Cardiac muscle cell (in vitro differentiated cells and primary cell): ENCODE measurements at places on chromosomes 11 and 22. TPM values are rescaled to one million over a fixed set of nuclear protein-coding genes. Genes with fewer than 3 reads are reported as not detected.
A peak's percentile ranks its signal among the peaks of the same experiment; 100 is the strongest.

GRCh38 chr11:131661132-131661531 is 290.7 kb downstream of the NTM start:
- no peak overlapping the region for H3K27ac ChIP-seq
- no peaks in the 10 kb centered on the region for H3K27me3 ChIP-seq
- peak; percentile 6 for DNase-seq
- no peaks in the 10 kb centered on the region for H3K36me3 ChIP-seq
- peaks cover 21% of the 10 kb centered on the region for H3K4me1 ChIP-seq
- H3K4me3 ChIP-seq, result no peak overlapping the region

OR51B4 gene
- 0.57 and 0.85 TPM in 2 replicates for total RNA-seq

GRCh38 chr11:65793625-65794400 is 7.0 kb downstream of the OVOL1 start:
- H3K27ac ChIP-seq, result no peak overlapping the region
- H3K27me3 ChIP-seq, result peaks cover 6% of the 10 kb centered on the region
- no peak overlapping the region for H3K4me3 ChIP-seq

DNA sequence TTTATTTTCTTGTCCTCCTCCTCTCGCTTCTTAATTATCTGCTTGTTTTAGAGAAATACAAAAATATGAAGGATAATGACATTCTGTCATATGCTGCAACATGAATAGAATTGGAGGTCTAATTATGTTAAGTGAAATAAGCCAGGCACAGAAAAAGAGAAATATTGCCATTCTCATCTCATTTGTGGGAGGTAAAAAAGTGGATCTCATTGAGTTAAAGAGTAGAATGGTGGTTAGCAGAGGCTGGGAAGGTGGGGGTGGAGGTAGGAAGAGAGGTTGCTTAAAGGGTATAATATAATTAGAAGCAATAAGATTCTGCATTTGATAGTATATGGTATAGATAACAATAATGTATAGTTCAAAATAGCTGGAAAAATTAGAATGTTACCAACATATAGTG is 231.3 kb downstream of the JRKL start:
- no peak overlapping the region for H3K4me3 ChIP-seq
- H3K27me3 ChIP-seq, result no peaks in the 10 kb centered on the region
- no peak overlapping the region for H3K27ac ChIP-seq
- DNase-seq, result no peak

MOGAT2 gene
- 0.21 and 0.45 TPM in 2 replicates for total RNA-seq

OR8U1 gene
- not detected in 2 replicates for total RNA-seq

BIK gene
- 21.0 and 41.7 TPM in 2 replicates for total RNA-seq

- H3K36me3 ChIP-seq, result peaks cover 14% of the 10 kb centered on the region
- no peak overlapping the region for H3K4me3 ChIP-seq
- no peak for DNase-seq
- no peaks in the 10 kb centered on the region for H3K27me3 ChIP-seq
- no peaks in the 10 kb centered on the region for H3K4me1 ChIP-seq
- no peak overlapping the region for H3K27ac ChIP-seq
These were observed 21.9 kb upstream of the NFRKB start for GRCh38 chr11:129917231-129917630.

- no peaks in the 10 kb centered on the region for H3K27me3 ChIP-seq
- H3K4me1 ChIP-seq, result peaks cover 17% of the 10 kb centered on the region
- H3K36me3 ChIP-seq, result no peaks in the 10 kb centered on the region
- H3K4me3 ChIP-seq, result peak overlapping the region; percentile 98
These were observed 1.1 kb downstream of the PANX1 start for GRCh38 chr11:94129512-94130297.

ANGPTL5 gene
- total RNA-seq, result not detected in 2 replicates

DCHS1 gene
- 45.8 and 60.2 TPM in 2 replicates for total RNA-seq

- no peak for DNase-seq
- H3K4me3 ChIP-seq, result no peak overlapping the region
- H3K27me3 ChIP-seq, result no peaks in the 10 kb centered on the region
- H3K27ac ChIP-seq, result no peak overlapping the region
- no peaks in the 10 kb centered on the region for H3K36me3 ChIP-seq
These were observed 52.0 kb upstream of the TSPAN18 start for GRCh38 chr11:44674809-44675208.

DNA sequence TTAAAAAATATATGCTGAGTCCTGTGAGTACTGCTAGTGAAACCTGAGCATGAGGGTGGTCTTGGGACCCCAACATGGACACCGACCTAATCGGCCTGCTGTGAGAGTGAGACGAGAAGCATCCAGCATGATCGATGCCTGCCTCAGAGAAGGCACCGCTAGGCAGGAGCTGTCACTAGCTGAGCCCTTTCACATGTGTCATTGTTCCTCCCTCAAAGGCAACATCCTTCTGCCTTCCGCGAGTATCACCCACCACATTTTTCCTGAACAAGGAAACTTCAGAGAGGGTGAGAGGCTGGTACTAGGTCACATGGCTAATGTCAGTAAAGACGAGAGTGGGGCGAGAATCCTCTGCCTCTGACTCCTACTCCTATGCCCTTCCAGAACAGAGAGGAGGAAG is 35.6 kb downstream of the AP1B1 start:
- no peak overlapping the region for H3K27ac ChIP-seq
- H3K36me3 ChIP-seq, result peaks cover 51% of the 10 kb centered on the region
- H3K4me1 ChIP-seq, result no peaks in the 10 kb centered on the region
- no peak overlapping the region for H3K4me3 ChIP-seq
- no peak for DNase-seq

LGALS12 gene
- not detected in 2 replicates for total RNA-seq

DNA sequence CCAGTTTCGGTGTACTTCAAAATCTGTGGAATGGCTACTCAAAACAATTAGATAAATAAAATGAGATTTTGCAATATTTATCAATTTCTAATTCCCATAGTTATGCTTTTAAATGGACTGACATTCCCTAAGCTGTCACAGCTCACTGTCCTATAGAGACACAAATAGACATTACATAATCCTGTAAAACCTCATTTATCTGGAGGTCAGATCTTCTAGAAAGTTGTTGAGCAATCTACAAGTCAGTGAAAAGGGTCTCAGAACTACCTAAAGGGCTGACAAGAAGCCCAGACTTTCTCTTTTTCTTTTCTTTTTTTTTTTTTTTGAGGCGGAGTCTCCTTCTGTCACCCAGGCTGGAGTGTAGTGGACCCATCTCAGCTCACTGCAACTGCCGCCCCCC is 12.0 kb downstream of the ALG8 start:
- H3K27me3 ChIP-seq, result no peaks in the 10 kb centered on the region
- DNase-seq, result no peak
- H3K4me1 ChIP-seq, result no peaks in the 10 kb centered on the region
- H3K27ac ChIP-seq, result no peak overlapping the region
- no peak overlapping the region for H3K4me3 ChIP-seq

SLC22A6 gene
- not detected in 2 replicates for total RNA-seq

DNA sequence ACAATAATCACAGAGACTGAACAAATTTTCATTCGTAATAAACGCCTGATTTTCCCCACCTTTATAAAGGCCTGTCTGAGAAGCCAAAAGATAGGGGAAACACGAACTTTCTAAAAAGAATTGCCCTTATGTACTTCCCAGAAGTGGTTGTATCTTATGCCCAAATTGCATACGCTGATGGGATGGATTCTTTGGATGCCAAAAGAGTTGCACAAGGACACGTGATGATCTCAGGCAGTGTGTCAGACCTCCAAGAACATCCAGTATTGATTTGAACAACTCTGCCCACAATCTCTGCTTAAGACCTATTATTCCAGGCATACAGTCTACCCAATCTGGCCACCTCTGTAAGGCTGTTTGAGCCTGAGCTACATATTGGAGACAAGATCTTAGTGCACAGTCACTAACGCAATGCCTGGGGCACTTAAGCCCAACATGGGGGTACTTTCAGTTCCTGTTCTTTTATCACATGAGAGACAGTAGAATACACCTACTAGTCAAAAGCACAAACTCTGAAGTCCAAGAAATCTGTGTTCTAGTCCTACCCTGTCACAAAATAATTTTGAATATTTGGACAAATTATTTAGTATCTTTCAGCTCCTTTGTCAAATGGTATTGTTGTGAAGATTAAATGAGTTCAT is 38.9 kb downstream of the OR10A6 start:
- no peak for DNase-seq
- H3K36me3 ChIP-seq, result no peaks in the 10 kb centered on the region
- H3K27ac ChIP-seq, result no peak overlapping the region
- H3K27me3 ChIP-seq, result no peaks in the 10 kb centered on the region
- H3K4me3 ChIP-seq, result no peak overlapping the region

- H3K4me3 ChIP-seq, result no peak overlapping the region
- peak; percentile 60 for DNase-seq
- H3K27ac ChIP-seq, result no peak overlapping the region
- no peaks in the 10 kb centered on the region for H3K27me3 ChIP-seq
These were observed 111.6 kb downstream of the SIK3 start for GRCh38 chr11:116986521-116987105.

CD3E gene
- total RNA-seq, result not detected in 2 replicates

DLG2 gene
- total RNA-seq, result 6.1 and 15.9 TPM in 2 replicates

SCN4B gene
- 0.11 and 0.21 TPM in 2 replicates for total RNA-seq

GRCh38 chr11:2265396-2265795 is 5.0 kb downstream of the ASCL2 start:
- H3K27ac ChIP-seq, result no peak overlapping the region
- no peak for DNase-seq
- no peaks in the 10 kb centered on the region for H3K4me1 ChIP-seq
- H3K36me3 ChIP-seq, result no peaks in the 10 kb centered on the region
- H3K27me3 ChIP-seq, result peaks cover 61% of the 10 kb centered on the region
- no peak overlapping the region for H3K4me3 ChIP-seq

DNA sequence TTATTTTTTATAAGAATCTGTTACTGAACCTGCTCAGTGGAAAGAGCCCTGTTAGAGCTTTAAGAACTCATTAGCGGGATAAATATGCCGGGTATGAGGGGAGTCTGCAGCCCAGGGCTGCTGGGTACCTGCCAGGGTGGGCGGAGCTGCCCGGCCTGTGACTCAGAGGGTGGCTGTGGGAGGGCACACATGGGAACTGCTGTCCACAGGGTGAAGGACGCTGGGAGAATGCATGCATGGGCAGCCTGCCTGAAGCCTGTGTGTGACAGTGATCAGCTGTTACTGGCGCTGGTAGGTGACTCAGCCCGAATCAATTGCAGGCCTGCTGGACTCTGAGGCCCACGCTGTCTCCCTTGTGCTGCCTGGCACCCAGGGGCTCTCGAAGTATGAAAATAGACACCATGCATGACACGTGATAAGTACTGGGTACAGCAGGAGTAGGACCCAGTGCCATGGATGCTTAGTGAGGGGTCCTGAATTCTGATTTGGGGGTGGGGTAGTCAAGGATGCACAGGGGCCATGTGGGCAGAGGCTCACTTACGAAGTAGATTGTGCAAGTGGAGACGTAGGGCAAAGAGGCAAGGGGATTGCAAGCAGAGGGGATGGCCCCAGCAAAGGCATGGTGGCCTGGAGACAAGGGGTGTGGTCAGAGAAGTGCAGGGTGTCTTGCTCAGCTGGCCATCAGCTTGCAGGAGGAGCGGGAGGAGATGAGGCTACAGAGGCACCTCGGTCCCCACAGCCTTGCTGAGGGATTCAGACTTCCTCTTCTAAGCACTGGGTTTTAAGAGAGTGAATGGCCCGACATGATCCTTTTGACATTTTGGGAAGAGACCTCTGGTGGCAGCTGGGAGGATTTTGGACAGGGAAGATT is 36.5 kb downstream of the GRIK4 start:
- no peak overlapping the region for H3K27ac ChIP-seq
- H3K4me1 ChIP-seq, result peaks cover 10% of the 10 kb centered on the region
- no peaks in the 10 kb centered on the region for H3K36me3 ChIP-seq
- no peaks in the 10 kb centered on the region for H3K27me3 ChIP-seq
- no peak overlapping the region for H3K4me3 ChIP-seq

GRCh38 chr11:76962583-76963416 is 71.4 kb upstream of the B3GNT6 start:
- no peak overlapping the region for H3K27ac ChIP-seq
- no peaks in the 10 kb centered on the region for H3K4me1 ChIP-seq
- no peak overlapping the region for H3K4me3 ChIP-seq
- DNase-seq, result no peak

DNA sequence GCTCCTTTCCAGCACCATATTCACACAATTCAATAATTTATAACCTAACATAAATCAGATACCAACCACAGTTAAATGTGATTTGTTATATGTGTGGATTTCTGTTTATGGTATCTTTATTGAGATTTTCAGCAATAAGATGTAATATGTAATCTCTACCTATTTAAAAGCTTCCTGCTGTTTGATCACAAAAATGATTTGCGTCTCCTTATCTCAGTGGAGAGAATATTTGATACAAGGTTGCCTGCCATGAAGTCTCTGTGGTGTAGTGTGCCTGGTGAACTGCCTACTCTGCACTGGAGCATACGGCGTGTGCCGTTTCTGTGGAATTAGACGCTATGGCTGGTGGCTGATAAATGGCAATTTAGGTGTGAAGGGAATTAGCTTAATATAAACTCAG is 741.1 kb downstream of the NELL1 start:
- H3K27ac ChIP-seq, result no peak overlapping the region
- DNase-seq, result no peak
- no peaks in the 10 kb centered on the region for H3K27me3 ChIP-seq
- no peaks in the 10 kb centered on the region for H3K36me3 ChIP-seq

DNA sequence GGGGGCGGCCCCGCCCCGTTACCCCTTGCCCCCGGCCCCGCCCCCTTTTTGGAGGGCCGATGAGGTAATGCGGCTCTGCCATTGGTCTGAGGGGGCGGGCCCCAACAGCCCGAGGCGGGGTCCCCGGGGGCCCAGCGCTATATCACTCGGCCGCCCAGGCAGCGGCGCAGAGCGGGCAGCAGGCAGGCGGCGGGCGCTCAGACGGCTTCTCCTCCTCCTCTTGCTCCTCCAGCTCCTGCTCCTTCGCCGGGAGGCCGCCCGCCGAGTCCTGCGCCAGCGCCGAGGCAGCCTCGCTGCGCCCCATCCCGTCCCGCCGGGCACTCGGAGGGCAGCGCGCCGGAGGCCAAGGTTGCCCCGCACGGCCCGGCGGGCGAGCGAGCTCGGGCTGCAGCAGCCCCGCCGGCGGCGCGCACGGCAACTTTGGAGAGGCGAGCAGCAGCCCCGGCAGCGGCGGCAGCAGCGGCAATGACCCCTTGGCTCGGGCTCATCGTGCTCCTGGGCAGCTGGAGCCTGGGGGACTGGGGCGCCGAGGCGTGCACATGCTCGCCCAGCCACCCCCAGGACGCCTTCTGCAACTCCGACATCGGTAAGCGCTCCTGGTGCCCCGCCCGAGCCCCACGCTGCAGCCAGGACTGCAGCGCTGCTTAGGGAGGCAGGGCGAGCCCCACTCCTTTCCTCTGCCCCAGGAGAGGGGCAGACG is at the start of gene TIMP3:
TIMP3 (plus strand) TSS at position 169 of the 700 bp plus-strand sequence; CDS start at position 466, 297 bp downstream.
- DNase-seq, result peak; percentile 88
- peak within 1 kb of the TSS; percentile 97 for H3K4me3 ChIP-seq
- H3K4me1 ChIP-seq, result peaks cover 27% of the 10 kb centered on the region

OR4S2 gene
- total RNA-seq, result not detected in 2 replicates

GRCh38 chr22:47409539-47410275 is 647.3 kb downstream of the TBC1D22A start:
- H3K4me1 ChIP-seq, result no peaks in the 10 kb centered on the region
- H3K27me3 ChIP-seq, result no peaks in the 10 kb centered on the region
- DNase-seq, result no peak
- no peak overlapping the region for H3K27ac ChIP-seq

DNA sequence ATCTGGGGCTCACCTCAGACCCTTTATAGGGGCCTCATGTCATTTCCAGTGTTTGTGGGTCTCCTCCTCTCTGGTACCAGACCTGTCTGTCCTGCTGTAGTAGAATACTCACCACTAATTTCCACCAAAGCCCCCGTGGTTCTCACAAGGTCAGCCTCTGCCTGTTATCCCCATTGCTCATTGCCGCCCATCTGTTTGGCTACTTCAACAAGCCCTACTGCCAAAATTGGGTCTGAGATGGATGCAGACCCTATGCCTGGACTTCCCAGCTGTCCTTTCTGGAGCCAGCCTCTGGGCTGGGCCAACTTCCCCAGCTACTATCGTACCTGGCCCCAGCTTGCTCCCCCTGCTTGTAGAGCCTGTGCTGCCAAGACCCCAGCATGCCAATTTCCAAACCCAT is 152.1 kb upstream of the ISX start:
- H3K4me1 ChIP-seq, result peaks cover 6% of the 10 kb centered on the region
- H3K27me3 ChIP-seq, result no peaks in the 10 kb centered on the region
- H3K36me3 ChIP-seq, result no peaks in the 10 kb centered on the region
- H3K4me3 ChIP-seq, result no peak overlapping the region
